ENCODE measurements at places on chromosomes 13 and 19. TPM values are rescaled to one million over a fixed set of nuclear protein-coding genes. Genes with fewer than 3 reads are reported as not detected.

GRCh38 chr19:49664171-49665035, 1.3 kb downstream of the IRF3 start:
- peak; percentile 90 for DNase-seq

DNA sequence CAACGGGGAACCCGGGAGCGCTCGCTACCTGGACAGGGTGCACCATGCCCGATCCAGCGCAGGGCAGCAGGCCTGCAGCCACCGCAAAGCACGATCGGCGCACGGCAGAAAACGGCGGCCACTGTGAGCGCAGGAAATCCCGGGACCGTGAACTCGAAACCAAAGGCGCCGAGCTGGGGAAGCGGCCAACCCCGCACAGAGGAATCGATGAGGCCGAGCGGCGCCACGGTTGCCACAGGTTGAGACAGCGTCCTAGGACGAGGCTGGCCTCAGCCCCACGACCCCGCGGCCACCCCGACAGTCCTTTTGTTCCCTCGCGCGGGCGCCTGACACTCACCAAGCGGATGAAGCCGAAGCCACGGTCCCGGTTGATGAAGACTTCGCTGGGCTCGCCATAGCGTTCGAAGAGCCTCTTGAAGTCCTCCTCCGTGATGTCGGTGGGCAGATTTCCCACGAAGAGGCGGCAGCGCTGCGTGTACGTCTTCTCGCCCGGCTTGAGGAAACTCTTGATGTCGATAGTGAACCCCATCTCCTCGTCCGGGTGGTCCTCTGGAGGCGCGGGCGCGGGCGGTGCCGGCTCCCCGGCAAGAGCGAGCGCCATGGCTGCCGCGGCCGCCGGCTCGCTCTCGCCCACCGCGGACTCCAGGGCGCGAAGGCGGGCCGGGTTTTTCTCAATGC, 557 bp downstream of the PSPC1 start:
- DNase-seq: peak; percentile 66

GRCh38 chr19:48676887-48677286, 4.1 kb upstream of the NTN5 start:
- no peak for DNase-seq

- DNase-seq: no peak
These were observed 73.2 kb upstream of the MCF2L start for GRCh38 chr13:112895521-112896465.

PSG11 gene
- not detected for total RNA-seq

ADGRE1 gene
- not detected for total RNA-seq

DNA sequence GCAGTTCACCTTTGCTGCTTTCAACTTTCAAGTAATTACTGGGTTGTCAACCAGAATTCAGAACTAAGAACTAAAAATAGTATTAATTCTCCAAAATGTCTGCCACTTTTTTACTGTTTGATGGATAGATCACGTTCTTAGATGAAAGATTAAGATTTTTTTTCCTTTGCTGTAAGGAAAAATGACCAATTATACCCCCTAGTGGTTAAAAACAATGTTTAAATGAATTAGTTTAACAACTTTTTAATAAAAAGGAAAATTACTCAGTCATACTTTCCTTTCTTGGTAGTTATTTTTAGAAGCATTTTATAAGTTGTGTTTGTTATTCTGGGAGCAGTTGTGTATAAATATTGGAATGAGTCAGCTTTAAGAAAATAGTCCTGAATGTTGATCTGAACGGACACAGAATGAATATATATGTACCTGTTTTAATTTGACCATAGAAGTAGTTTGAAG, 4.6 kb downstream of the TM9SF2 start:
- peak; percentile 57 for DNase-seq

- no peak for DNase-seq
These were observed 68.9 kb upstream of the TDRD3 start for GRCh38 chr13:60328073-60328472.

- DNase-seq: peak; percentile 29
These were observed 11.6 kb downstream of the ATP4B start for GRCh38 chr13:113646376-113646775.

RSPH6A gene
- 0.05 TPM for total RNA-seq

DNA sequence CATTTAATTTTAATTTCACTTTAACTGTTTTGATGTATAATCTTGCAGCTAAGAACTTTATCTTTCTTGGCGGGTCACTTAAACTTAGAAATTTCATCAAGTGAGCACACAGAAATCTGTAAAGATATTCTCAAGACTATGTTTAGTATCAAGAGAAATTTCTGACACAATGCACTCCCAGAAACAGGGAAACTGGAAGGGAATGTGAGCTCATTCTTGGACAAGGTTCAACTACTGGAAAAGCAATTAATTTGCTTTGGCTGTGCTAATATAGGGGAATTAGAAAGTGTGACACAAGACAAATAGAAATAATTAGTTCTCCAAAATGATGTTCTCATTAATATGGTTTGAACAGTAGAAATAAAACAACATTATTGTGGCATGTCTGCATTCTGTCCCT, 402.3 kb downstream of the DACH1 start:
- peak; percentile 8 for DNase-seq

DENND1C gene
- not detected for total RNA-seq

CACNG7 gene
- not detected for total RNA-seq

FAM98C gene
- 12.3 TPM for total RNA-seq

DNA sequence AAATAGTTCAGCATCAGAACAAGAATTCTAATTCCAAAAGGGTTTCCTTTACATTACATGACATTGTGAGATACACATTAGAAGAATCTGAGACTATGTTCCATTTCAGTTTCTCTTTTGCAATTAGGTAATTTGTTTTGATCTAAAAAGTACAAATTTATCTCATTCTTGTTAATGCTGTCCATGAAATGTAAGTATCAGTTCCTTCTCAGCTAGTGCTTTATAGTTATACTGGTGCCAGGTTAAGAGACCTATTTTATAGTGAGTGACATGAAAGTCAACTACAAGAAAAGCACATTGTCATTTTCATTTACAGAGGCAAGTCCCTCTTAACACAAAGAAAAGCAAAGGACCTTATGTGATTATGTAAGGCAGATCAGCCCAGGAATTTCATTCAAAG, 43.9 kb downstream of the RCBTB2 start:
- no peak for DNase-seq

CAPN12 gene
- not detected for total RNA-seq

REEP6 gene
- 1.0 TPM for total RNA-seq

RTBDN gene
- not detected for total RNA-seq

ERICH6B gene
- total RNA-seq: not detected

ZBTB32 gene
- not detected for total RNA-seq

CEACAM1 gene
- total RNA-seq: 24.5 TPM

DNA sequence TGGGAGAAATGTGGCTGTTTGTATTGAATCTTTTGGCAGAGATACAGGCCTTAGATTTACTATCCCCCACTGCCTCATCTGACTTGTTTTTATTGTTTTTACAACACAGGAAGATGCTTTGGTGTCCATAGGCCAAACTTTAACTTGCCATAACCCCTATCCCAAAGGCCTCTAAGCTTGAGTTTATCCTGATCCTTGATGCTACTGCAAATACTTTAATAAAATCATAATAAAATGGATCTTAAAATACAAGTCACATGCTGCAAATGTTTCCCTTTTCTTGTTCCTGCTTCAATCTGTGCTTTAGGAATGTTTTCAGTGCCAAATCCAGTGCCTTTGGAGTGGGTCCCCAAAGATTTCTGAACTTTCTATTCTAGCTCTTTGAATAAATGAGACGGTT, 770.6 kb downstream of the DACH1 start:
- no peak for DNase-seq

DNA sequence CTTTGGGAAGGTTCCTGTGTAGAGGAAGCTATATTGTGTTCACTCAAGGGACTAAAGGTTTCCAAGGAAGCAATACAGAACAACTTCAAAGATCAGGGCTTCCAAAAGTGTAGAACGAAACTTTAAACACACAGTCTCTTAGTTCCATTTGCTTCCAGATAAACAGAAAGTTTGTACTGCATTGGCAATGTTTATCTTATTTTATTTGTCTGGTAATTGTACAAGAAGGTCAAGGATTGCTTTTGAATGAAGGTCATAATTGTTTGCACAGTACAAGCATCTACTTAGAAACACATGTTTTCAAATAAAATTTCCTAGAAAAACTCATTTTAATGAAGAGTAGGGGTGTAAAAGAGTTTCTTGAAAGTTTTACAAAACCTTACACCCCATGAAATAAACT, 712.7 kb upstream of the SGCG start:
- DNase-seq: no peak

GRCh38 chr13:95185311-95185710, 115.9 kb downstream of the ABCC4 start:
- DNase-seq: no peak

ZNF681 gene
- total RNA-seq: 2.8 TPM

DNA sequence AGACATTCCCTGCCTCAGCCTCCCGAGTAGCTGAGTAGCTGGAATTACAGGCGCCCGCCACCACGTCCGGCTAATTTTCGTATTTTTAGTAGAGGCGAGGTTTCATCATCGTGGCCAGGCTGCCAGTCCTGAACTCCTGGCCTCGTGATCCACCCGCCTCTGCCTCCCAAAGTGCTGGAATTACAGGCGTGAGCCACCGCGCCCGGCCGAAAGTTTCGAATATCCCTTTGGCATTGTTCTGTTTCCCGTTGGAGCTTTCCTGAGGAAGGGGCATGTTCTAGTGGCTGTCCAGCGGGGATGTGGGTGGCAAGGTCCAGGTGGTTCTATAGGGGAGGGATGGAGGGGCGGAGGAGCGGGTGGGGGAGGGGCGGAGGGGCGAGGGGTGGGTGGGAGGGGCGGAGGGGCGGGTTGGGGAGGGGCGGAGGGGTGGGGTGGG, 2.1 kb upstream of the BSG start:
- DNase-seq: peak; percentile 60

DNA sequence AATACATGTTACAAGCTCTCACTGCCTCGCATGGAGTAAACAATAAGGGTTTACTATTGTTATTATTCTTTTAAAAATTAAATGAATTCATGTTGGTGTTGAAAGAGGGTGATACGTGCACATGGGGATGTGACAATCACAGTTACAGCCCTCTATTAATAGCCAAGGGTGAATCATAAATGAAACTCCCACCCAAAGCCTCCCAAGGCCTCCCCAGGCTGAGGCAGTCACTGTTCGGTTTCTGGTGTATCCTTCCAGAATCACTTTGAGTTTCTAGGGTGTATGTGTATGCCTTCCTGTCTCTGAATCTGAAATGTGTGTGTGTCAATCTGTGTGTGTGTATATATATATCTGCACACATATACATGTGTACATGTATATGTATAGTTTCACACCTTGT, 73.4 kb downstream of the AKAP11 start:
- DNase-seq: no peak

- no peak for DNase-seq
These were observed 109.2 kb upstream of the USP29 start for GRCh38 chr19:57010541-57010940.

GRCh38 chr13:94390881-94391280, 88.6 kb downstream of the DCT start:
- no peak for DNase-seq

LIPE gene
- total RNA-seq: 10.8 TPM

DNA sequence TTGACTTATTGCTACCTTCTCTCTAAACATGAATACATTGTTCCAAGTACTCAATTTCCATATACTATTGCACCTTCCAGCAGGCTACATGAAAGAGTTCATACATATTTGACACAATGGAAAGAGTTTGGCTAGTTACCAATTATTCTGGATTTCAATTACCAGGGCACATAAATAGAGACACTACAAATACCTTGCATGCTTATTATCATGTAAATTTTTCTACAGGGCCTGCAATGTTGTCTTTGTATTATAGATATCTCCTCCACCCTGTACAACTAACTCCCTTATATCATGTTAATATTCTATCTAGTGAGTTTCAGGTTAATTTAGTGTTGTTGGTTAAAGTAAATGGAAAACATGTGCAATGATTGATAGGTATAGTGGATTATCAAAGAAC, 540.7 kb upstream of the SLITRK5 start:
- DNase-seq: no peak

- peak; percentile 71 for DNase-seq
These were observed 3.2 kb upstream of the ZNF850 start for GRCh38 chr19:36775768-36776167.

TMEM145 gene
- not detected for total RNA-seq

DNA sequence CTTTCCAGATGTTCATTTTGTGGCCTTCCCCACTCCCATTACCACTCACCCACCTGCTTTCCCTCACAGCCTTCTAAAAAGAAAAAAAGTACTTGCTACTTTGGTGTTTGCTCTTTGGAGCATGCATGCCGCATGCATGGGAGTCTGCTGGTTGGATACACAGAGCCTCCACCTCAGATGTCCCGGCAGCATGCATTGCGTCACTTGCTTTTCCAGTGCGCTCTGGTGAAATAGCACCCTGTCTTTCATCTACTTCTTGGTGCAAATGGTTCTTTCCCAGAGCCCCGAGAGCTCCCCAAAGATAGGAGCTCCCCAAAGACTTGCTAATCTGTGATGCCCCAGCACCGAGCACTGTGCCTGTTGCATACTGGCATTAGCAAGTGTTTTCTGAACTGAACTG, 333.2 kb upstream of the ZNF507 start:
- DNase-seq: no peak

ZNF665 gene
- total RNA-seq: 2.6 TPM

DNA sequence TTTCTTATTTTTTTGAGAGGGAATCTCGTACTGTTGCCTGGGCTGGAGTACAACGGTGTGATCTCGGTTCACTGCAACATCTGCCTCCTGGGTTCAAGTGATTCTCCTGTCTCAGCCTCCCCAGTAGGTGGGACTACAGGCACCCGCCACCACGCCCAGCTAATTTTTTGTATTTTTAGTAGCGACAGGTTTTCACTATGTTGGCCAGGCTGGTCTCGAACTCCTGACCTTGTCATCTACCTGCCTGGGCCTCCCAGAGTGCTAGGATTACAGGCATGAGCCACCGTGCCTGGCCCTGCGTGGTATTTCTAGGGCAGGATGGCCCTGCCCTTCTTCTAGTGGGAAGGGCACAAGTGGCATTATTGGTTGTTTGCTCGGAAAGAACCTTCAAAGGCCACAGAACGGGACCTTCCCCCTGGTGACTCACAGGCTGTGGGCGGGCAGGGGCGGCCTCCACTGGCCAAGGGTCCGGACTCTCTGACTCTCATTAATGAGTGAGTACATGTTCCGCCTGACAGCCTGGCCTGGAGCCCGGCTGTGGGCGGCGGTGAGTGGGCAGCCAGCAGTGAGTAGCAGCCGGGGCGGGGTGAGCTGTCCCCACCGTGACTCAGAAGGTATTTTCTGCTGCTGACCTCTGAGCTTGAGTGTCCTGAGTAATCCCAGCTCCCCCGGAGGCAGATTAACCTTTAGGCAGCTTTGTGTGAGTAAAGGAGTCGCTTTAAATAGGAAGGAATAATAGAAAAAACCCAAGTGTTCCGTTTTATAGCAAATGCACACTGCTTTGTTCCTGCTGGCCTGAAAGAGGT, 5.1 kb downstream of the DOT1L start:
- DNase-seq: peak; percentile 99

BRME1 gene
- 0.51 TPM for total RNA-seq

DNA sequence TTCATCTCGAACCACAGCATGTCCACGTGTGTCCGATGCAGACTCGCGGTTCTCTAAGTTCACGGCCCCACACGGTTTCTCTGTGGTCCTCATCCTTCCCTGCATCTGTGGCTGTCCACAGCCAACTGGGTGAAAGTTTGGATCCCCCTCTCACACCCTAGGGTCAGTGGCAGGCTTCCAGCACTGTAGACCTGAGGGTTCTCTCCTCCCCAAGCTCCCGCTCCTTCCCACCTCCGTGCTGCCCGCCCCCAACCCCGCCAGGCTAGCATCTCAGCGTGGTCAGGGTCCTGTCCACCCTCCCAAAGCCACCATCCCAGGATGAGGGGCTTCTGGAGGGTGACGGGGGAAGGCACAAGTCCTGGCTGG, 3.0 kb downstream of the ANGPTL4 start:
- peak; percentile 32 for DNase-seq

GRCh38 chr13:75725736-75726135, 89.6 kb downstream of the LMO7 start:
- DNase-seq: peak; percentile 27

Data from dermis blood vessel endothelial cell (primary cell).